ENCODE measurements at places on chromosomes 3 and 15.

GRCh38 chr3:43347774-43348173, 61.4 kb downstream of the SNRK start:
- no peak for DNase-seq

DNA sequence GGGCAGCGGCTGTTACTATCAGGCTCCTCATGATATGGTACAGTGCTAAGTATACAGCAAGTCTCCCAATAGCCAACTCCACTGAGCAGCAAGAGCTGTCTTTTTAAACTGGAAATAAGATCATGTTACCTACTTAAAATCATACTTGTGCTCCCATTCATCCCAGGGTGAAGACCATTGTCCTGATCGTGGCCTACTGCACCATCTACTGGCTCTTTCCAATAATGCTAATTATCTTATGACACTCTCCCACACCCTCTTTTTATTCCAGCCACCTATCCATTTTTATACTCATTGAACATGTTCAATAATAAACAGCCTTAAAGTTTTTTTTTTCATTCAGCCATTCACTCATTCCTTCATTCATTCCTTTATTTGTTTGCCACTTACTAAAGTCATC, 117.7 kb downstream of the GBE1 start:
- DNase-seq = no peak

GRCh38 chr3:48427630-48427962, 2.3 kb downstream of the PLXNB1 start:
- no peak for DNase-seq

GRCh38 chr3:129317848-129318247, 39.2 kb downstream of the HMCES start:
- no peak for DNase-seq

DNA sequence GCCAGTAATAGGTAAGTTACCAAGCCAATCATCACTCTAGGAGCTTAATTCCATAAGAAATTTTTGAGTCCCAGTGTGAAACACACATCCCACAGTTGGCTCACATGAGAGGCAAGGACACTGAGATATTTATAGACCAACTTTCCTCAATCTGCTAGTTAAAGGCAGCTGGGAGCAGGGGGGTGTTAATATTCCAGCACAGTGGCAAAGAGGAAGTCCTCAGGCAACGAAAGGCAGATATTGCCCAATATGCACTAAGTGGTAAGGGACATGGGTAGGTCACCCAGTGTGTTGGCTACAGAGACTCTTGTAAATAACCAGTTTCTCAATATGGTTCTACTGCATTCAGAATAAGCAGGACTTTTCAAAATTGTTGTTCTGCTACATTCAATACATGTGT, 61.0 kb downstream of the TOP2B start:
- DNase-seq = no peak

DNA sequence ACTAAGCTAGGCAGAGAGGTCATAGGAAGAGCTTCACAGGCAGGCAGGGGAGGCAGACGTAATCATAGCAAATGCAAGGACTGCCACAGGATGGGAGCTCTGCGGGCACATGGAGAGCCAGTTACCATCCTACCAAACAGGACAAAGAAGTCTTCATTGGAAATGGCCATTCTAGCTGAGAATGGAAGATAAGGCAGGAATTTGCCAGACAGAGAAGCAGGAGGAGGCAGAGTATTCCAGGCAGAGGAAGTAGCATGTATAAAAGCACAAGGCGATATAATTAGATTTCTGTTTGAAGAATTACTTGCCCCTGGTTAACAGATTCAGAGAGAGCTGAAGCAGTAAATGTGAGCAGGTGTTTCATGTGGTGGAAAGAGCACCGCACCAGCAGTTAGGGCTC, 3.5 kb upstream of the SEMA5B start:
- DNase-seq = no peak

DNA sequence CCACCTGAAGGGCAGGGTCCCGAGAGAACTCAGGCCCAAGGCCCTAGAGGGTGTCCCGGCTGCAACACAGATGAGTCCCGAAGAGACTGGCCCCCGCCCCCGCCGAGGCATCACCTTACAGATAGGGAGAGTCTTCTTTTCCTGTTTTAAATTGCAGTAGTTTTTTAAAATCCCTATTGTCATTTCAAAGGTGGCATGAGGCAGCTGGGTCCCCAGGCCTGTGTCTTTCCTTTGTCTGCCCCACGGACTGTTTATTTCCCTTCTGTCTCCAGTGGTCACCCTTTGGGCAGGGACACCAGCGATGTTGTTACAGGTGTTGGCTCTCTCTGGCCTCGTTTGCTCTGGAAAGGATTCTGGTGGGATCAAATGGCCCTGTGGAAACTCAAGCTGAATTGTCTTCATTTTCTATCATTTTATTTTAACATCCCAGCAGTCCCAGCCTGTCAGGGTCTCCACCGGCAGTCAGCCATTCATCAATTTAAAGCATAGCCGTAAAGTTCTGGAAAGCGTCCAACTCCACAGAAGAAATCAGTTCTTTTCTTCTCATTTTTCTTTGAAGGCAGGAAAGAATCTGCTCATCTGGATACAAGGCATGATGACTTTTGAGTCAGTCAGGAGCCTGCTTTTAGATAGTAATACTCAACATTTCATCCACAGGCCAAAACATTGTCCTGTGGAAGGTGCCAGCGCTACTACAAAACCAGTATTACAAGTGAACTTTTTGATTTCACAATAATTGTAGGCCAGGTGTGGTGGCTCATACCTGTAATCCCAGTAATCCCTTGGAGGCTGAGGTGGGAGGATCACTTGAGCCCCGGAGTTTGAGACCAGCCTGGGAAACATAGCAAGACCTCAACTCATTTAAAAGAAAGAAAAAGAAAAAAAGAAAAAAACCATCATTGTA, 96.2 kb downstream of the HES1 start:
- no peak for DNase-seq

DNA sequence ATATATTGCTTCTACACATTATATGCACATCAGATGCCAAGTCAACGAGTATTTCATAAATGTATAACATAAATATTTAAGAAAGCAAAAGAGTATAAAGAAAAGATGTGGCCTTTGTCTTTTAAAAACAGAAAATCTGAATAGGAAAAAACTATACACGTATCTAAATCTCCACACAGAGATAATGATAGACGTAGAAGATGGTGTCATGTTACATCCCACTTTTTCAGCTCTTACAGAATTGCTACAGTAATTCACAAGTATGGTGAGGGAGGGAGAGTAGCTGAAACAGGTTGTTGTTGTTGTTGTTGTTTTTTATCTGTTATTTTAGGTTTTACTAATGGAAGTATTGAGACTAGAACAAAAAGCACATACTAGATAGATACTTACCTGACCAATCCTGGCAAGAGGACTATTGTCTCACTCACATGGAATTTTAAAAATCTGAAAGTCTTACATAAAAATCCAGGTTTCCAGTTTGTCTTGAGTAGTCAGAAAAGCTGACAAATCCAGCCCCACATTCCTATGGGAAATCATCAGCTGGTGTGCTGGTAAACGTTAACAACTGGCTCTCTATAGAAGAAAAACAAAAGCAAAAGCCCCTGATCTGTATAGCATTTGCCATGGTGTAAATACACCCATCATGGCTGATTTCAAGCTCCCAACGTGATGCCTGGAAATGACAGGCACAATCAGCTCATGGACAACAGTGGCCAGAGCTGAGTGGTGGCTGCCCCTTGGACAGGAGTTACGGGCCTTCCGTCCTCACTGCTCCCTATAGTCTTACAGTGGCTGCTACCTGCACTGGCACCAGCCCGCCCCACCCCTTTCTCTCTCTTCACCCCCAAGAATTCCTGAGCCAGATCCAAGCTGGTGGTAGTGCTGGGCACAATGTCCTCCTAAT, 47.4 kb upstream of the VGLL4 start:
- DNase-seq = no peak

- DNase-seq = no peak
Observed at GRCh38 chr15:35181538-35181937, 96.4 kb upstream of the NANOGP8 start.

DNA sequence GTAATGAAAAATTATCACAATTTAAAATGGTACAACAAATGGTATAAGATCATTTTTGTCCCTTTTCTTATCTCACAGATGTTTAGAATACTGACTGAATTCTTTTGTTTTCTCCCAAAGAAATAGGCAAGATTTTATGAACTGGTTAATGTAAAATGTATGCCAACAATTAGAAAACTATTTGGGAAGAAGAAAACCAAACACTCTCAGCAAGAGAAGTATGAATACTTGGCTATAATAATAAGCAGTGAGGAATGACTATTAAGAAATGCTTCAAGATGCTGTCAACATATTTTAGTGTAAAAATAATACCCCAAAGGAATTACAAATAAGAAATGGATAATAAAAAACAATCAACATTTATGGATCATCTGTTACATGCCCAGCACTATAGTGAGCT, 18.5 kb downstream of the SHQ1 start:
- DNase-seq = no peak

GRCh38 chr3:133135306-133135705, 97.1 kb downstream of the TMEM108 start:
- no peak for DNase-seq

GRCh38 chr15:85394554-85395333, 14.3 kb downstream of the AKAP13 start:
- no peak for DNase-seq

GRCh38 chr3:71563827-71564226, 19.7 kb downstream of the FOXP1 start:
- DNase-seq = no peak

GRCh38 chr15:57223887-57224286, 152.4 kb upstream of the CGNL1 start:
- DNase-seq = no peak

GRCh38 chr3:192819001-192819569, 91.7 kb upstream of the FGF12 start:
- no peak for DNase-seq

GRCh38 chr3:134879990-134880389, 84.9 kb downstream of the EPHB1 start:
- DNase-seq = no peak

GRCh38 chr3:97719156-97719821, 45.3 kb upstream of the ARL6 start:
- peak; percentile 31 for DNase-seq

DNA sequence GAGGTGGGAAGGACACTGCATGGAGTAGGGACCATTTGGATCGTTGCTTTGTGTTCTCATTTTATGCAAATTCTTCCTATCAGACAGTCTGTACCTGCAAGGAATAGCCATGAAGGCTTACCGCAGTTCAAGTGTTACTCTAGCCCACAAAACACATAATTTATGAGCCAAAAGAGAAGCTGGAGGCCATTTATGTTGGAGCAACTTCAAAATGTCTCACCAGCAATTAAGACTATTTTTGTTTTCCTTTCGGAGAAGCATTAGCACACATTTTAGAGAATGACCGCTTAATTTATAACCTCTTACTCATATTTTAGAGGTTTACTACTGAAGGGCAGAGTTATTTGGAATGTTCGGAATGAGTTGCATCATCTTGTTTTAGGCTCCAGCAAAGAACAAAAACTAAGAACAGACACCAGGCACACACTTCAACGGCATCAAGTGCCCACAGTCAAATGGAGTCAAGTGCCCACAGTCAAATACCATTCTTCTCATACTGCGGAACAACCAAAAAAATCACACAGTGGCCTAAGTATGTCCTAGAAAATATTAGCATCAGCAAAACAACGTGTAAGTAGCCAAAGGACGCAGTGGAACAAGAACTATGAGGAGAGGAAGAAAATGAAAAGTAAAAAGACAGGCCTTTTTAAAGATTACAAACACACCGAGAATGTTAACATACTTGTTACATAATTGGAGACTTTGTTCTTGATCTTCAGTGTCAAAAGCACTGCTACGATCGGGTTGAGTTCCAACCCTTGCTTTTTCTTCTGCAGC, 17.5 kb upstream of the GOLGA8J start:
- no peak for DNase-seq

DNA sequence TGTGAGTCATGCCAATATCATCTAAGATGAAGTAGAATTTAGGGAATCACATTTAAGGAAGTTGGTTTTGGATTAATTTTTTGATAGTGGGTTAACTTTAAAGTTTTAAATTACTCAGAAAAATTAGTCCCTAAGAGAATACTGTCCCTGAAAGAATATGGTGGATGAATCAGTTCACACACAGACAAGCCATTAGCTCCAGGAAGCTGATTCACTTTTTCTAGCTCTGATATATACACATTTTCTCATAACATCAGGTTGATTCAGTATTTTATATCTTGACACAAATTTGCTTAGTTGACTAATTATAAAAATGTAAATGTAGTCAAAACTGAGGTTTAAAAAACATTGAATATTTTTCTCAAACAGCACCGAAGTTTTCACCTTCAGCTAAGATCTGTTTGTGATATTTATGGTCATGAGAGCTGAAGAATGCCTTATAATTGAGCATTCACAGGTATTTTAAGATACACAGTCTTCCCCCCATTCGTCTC, 55.1 kb downstream of the MYH15 start:
- no peak for DNase-seq

DNA sequence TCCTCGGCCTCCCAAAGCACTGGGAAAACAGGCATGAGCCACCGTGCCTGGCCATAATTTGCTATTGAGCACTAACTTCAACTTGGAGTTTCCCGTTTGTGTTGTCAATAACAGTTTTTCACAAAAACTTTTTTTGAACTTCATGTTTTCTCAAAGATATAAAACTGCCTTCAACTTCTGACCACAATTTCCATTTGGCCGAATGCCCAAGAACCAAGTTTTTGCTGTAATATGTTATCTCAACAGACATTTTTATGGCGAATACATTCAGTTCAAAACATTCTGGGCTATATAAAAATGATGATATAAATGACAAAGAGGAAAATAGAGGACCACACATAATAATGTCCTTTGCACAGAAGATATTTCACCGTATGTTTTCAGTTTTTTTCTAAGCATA, 56.4 kb downstream of the NEDD4 start:
- DNase-seq = no peak

DNA sequence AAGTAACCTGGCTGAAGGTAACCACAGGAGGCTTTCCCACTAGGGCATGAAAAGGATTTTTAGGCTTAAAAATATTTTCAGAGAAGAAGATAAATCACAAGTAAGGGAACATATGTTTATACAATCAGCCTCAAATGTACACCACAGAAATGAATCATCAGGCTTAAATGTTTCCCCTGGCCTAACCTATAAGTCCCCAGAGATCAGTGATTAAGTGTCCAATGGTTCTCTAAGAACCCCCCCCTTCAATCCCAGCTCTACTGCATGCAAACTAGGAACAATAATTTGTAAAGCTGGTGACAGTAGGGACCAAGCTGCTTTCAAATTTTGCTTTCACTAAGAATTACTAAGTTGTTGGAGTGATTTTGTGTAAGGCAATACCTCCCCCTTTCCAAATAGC, 431.6 kb upstream of the LMCD1 start:
- DNase-seq = no peak

- no peak for DNase-seq
Observed at GRCh38 chr3:121786485-121786884, 36.9 kb upstream of the GOLGB1 start.

Measured in GM19239 (cell line).